Amygdala (tissue), 56 donors: ENCODE measurements at places on chromosomes 5 and 9.

- DNase-seq, result no peak
Measured at GRCh38 chr9:129761901-129762369, 9.1 kb upstream of the PTGES start.

DNA sequence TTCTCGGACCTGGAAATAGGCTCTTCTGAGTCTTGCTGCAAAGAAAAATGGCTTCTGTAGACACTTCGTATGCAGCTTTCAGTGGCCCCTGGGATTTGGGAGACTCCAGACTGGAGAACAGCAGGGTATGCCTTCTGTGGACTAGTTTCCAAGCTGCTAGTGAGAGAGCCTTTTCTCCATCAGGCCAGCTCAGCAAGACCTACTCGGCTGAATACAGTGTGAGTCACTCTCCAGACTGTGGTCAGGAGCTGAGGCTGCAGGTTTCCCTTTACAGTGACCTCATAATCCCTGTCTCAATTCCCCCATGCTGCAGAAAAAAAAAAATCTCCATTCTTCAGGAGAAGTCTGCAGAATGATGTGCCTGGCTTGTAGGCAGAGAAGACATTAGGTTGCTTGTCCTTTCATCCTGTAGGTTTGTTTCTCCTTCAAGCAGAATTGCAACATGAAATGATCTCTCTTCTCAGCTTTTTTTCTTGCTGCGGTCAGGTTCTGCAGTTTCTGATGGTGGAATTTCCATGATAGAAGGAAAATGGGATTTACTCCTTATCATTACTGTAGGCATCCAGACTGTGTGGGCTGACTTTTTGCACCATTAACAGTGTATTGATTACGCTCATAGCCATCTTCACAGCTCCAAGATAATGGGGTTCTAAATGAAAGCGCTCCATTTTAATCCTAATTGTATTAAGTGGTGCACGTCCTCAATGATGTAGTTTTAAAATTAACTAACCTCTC lies 78.3 kb upstream of the TNFSF8 start:
- no peak for DNase-seq

DNA sequence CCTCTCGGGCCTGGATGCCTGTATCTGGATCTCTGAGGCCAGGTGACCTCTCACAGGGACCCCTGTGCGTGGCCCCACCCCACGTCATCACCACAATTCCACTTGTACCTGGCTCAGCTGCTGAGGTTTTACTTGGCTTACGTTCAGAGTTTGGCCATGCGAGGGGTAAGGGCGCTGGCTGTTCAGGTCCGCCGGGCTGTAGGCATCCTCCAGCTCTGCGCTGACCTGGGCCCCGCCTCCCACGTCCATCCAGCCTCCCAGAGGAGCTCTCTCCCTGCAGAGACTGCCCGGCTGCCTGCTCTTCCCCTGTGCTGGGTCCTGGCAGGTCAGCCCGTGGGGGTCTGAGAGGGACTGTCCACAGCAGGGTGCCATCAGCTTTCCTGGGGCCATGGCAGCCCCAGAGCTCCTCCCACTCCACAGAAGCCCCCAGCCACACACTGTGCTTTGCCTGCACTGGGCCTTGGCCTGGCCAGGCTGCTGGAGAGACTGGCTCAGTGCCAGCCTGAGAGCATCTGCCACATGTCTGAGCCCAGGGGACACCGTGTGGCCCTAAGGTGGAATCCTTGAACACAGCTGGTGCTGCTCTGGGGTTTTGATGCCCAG lies 43.6 kb downstream of the SLC6A3 start:
- DNase-seq, result no peak

DNA sequence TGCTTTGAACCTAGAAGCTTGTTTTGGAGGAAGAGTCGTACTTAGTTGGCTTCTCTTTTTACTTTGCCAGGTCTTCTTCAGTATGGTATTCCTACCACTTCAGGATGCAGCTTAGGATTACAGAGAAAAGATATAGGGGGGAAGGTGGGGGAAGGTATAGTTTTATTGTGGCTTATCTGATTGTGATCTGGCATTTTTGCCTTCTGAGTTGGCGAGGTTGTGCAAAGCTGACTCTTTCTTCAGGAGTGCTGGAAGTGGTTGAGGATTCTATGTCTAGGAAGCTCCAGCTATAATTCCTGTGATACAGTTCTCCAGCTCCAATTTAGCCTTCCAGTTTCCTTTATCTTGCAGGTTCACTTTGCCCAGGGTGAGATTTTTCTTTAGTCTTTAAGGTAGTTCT lies 7.0 kb downstream of the CDC42SE2 start:
- DNase-seq, result no peak
